Activated naive CD4-positive, alpha-beta T cell treated with anti-CD3 and anti-CD28 coated beads, Interleukin-2, amount 50 U/mL, for 16 hours (primary cell): ENCODE measurements at places on chromosomes 5 and 9.

- DNase-seq: no peak
Measured at GRCh38 chr9:110605565-110605964, 26.0 kb upstream of the SVEP1 start.

- DNase-seq: no peak
Measured at GRCh38 chr5:114238771-114239313, 123.0 kb upstream of the KCNN2 start.

- no peak for DNase-seq
Measured at GRCh38 chr9:134361426-134361825, 35.2 kb downstream of the RXRA start.

GRCh38 chr5:60846298-60846697 lies 2.2 kb upstream of the ELOVL7 start:
- DNase-seq: no peak

DNA sequence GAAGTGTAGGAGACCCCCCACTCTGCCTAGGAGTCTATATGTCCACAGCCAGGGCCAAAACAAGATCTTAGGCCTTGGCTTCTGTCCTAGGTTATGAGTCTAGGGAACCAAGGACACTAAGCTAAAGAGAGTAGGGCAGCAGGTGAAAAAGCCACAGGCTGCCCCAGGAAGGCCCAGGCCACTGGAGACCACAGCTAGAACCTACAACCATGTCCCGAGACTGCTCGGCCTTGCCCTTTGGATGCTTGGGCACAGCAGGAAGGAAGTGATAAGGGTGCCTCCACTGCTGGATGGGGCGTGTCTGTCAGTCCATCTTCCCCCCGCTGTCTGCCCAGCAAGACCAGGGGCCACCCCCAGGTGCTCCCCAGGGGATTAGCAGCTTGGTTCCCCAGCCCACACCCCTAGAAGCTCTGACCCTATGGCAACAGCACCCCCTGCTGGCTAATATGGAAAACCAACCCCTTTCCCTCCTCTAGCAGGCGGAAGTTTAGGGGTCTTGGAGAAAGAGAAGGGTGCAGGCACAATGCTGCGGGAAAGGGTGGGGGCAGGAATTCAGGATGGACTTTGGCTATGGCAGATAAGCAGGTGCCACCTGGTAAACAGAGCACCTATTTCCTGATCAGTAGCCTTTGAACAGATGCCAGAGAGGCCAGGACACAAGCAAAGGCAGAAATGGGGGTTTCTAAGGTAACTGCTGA lies 10.5 kb upstream of the IRF1 start:
- peak; percentile 70 for DNase-seq

DNA sequence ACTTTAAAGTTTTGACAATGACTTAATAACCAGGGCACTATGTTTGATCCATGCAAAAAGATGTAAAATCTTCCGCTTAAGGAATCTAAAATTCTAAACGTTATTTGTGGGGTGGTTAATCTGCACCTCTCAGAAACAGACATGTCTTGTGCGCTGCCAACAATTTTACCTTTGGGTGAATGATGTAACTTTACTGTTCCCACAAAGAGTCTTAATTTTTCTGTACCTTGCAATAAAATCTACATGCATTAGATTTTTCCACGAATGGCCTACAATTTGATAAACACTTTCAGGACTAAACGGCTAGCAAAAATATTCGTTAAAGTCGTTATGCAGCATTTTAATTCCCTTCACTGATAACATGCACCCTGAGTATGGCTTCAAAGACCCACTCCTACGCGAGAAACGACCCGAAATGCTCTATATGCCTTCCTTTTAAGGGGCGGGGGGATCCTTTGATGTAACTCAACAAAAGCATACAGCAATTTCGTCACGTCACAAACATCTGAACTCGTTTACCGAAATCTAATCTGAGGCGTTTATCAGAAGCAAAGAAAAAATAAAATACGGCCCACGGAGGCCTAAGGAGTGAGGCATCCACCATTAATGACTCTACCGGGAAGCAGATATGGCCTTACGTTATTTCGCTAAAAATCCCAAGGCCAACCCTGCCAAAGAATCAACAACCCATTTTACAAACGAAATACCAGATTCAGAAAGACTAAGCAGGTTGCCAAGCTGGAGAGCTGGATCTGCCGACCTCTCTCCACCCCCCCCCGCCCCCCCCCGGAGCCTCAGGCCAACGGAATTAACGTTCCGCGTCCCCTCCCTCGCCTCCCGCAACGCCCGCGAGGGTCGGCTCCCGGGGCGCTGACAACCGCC lies 621 bp downstream of the AK6 start:
- peak; percentile 51 for DNase-seq

- peak; percentile 52 for DNase-seq
Measured at GRCh38 chr5:42949348-42950115, 90.6 kb downstream of the ANXA2R start.

DNA sequence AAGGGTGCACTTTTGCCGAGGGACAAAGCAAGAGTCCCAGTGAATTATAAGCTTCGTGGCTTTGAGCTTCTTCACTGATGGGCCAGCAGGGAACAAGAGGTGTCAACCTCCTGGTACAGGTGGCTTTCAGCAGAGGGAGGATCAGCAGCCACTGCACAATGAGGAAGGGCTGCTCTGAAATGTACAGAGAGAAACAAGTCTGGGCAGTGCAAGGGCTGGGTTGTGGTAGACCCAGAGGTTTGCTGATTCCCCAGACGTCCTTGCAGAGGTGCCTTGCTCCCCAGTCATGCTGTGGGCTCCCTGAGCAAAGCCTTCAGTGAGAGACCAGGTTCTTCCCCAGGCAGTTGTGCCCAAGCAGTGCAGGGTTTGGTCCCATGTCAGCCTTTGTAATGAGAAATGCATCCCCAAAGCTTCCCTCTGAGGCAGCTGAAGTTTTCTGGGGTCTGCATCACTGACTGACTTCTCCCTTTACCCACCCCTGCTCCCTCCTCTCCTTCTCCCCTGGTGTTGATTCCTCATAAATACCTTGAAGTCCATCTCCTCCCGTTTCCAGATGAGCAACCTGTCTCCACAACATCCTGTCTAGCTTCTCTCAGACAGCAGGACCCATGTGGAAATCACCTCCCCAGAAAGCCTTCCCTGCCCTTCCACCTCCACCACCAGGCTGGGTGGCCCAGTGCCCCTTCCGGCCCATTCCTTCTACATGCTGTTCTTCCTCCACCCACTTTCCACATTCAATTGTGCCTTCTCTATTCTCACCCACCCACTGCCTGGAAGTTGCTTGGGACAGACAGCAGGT lies 599.6 kb upstream of the ADAMTS16 start:
- DNase-seq: no peak

GRCh38 chr5:28421141-28421540 lies 1382.8 kb upstream of the CDH9 start:
- DNase-seq: no peak

- DNase-seq: no peak
Measured at GRCh38 chr5:32360906-32361305, 48.2 kb upstream of the MTMR12 start.

DNA sequence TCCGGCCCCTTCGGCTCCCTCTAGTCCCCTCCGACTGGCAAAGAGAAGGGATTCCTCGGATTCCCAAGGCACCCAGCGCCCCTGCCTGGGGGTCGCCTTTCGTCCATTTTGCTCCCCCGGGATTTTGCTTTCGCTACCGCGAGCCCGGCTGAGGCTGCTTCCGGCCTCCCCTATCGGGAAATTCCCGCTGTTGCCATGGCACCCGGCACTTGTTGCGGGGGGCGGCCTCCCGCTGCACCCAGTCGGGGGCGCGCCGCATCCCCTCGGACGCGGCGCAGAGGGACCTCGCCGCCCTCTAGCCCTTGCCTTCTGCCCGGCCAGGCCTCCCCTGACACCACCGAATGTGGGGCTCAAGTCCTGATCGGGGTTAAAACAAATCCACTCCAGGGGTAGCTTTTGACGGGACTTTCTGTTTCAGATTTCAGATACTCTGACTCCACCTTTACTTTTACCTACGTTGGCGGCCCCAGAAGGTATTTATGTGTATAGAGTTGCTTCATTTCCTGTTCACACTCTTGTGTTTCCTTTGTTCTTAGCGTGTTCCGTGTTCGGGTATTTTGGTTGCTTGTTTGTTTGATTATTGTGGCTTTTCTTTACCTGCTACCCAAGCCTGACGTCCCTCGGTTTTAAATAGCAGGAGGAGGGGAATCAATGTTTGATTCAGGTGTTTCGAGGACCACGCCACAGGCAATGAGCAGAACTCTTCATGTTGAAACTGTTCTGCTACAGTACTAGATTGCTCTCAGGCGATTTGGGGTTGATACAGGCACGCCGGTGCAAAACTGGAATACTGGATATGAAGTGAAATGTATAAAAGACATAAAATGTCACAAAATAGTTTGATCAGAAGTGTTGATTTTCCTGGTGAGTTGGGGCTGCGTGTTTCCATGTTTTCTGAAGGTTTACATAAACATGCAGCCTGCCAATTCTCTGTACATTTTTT lies 1.5 kb downstream of the PARP8 start:
- peak; percentile 87 for DNase-seq

- DNase-seq: no peak
Measured at GRCh38 chr9:81690251-81690851, 1.0 kb upstream of the TLE1 start.

DNA sequence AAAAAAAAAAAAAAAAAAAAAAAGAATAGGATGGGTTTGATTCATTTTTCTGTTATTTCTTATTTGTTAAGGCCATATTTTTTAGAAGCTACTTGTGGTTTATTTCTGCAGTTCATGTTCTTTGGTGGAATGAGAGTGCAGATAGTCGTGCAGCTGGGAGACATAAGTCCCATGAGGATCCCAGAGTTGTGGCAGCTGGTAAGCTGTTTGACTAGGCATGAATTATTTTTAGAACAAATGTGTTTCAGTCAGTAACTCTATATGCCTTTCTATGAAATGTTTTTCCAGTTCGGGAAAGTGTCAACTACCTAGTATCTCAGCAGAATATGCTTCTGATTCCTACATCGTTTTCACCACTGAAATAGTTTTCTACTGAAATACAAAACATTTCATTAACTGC lies 5.0 kb upstream of the NIPSNAP3B start:
- no peak for DNase-seq

DNA sequence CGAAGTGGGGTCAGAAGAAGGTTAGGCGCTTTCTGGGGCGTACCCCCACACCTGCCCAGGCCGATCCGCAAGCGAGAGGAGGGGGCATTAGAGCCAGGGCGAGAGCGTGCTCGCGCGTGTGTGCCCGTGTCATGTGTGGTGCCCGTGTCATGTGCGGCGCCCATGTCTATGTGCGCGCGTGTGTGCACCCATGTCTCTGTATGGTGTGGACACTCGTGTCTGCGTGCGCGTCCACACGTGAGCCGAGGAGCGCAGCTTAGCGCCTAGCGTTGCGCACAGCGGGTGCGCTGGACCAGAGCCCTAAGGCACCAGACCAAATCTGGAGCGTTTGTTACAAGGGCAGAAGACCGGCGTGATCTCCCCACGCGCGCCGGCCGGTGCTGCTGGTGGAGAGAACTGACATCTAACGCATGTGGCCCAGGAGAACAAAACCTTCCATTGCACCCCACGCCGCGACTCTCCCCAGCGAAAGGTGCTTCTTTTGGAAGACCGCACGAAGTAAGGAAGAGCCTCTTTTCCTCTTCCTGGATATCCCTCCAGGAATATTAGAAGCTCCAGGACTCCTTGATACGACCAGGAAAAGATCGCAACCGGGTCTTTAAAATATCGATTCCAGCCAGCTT lies 644 bp downstream of the NIM1K start:
- DNase-seq: peak; percentile 32

- DNase-seq: no peak
Measured at GRCh38 chr5:170560938-170561337, 57.1 kb downstream of the KCNIP1 start.

DNA sequence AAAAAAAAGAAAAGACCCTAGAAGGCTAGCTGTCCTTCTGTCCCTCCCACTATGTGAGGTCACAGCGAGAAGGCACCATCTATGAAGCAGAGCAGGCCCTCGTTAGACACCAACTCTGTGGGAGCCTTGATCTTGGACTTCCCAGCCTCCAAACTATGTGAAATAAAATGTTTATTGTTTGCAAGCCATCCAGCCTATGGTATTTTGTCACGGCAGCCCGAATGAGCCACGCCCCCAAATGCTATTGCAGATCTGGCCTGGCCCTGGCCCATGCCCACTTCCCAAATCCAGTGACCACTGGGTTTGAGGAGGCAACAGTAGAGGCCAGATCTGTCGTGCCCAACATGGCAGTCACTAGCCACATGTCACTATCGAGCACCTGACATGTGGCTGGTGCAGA lies 10.8 kb downstream of the STK10 start:
- DNase-seq: no peak

DNA sequence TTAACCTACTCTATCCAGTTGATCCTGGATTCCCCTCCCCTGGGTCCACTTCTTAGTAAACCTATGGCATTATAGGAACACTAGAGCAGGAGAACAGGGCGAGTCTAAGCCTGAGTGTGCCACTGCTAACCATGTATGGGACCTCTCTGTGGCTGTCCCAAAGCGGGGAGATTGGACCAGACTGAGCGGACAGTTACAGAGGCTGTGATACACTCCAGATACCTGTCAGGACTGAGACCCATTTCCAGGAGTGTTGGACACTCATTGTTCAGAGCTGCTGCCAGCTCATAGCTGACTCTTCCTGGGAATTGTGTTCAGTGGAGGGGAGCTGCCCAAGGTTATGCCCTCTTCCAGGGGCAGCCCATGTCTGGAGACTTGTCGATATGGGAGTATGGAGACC lies 11.9 kb upstream of the LTC4S start:
- no peak for DNase-seq

DNA sequence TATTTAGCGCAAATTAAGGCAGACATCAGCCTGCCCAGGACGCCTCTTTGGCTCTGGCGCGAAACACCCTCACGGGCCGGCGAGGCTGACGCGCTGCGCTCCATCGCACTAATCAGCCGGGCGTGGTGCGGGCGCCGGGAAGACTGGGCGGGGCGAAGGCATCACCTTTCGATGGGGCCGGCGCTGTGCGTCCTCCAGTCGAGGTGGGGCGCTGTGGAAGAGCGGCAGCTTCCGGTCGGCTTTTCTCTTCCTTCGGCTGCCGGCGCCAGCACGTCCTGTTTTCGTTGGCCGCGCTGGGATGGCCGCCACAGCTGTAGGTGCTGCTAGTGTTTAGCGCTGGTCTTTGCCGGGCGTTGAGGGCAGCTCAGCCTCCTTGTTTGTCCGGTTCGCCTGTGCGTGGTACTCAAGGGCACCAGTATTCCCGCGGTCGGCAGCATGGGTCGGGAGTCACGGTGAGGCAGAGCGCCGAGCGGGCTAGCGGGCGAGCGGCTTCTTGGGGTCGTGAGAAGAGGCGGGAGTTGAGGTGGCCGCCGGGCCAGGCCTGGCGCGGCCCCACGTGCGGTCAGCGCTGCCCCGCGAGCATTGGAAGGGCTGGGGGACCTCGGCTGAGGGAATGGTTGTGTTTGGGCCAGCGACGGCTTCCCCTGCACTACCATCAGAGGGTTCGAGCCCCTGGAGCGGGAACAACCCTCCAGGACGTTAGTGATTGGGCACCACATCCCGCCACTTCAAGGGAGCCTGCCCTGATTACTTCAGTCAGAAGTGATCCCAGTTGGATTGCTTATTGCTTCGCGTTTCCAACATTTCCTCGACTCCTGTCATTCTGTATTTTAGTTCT lies at the start of gene DDX46:
TSS of gene DDX46 (plus strand) at position 276 of the 838 bp plus-strand sequence. CDS start at position 436, 160 bp downstream.
- peak; percentile 96 for DNase-seq
